Stimulated activated CD4-positive, alpha-beta T cell treated with anti-CD3 and anti-CD28 coated beads, TNF-alpha, amount 100 ng/mL, for 4 hours (primary cell): ENCODE measurements at places on chromosomes 2 and 18.

- DNase-seq, result no peak
Observed at GRCh38 chr18:3869848-3870247, 419.9 kb downstream of the TGIF1 start.

DNA sequence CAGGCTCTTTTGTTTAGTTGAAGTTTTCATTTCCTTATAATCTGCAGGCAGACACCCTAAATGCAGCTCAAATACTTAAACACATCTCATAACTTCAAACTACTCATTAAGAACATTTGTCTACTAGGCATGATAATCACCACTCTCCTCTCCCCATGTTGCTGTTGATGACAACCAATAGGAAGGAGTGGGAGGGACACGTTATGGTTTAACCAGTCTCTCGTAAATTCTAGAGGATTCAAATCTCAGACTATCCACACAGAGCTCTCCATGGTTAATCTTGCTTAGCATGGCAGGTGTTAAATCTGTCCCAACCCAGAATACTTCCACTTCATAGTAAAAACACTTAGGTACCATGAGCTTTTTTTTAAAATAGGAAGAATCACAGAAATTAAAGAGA, 127.4 kb upstream of the AQP4 start:
- DNase-seq, result no peak

DNA sequence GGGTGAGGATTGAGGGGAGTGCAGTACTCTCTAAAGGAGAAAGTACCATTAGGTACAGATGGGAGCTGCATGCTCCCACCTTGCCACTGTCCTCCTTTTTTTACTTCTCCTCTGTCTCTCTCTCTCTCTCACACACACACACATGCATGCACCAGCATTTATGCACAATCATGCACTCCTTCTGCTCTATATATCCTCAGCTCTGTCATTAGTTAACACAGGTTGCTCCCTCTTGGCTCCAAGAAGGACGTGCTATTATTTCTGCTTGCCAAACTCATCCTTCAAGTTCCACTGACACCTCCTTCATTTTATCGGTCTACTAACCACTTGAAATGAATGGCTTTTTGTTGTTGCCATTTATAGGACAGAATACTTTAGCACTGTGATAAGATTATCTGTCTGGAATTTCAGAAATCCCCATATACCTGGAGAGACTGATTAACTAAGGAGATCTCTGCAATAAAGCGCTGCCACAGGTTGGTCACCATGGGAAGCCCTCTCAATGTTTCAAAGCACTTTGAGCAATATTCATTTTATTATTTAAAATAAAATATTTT, 178.5 kb upstream of the TRIB2 start:
- DNase-seq, result no peak

- DNase-seq, result peak; percentile 48
Observed at GRCh38 chr2:25161055-25161781, 7.2 kb downstream of the POMC start.

GRCh38 chr2:216372761-216373291, 543 bp upstream of the MARCHF4 start:
- DNase-seq, result no peak

- DNase-seq, result no peak
Observed at GRCh38 chr2:140586379-140586778, 1544.4 kb downstream of the LRP1B start.

- no peak for DNase-seq
Observed at GRCh38 chr2:102266204-102266603, 45.2 kb upstream of the IL1RL1 start.

DNA sequence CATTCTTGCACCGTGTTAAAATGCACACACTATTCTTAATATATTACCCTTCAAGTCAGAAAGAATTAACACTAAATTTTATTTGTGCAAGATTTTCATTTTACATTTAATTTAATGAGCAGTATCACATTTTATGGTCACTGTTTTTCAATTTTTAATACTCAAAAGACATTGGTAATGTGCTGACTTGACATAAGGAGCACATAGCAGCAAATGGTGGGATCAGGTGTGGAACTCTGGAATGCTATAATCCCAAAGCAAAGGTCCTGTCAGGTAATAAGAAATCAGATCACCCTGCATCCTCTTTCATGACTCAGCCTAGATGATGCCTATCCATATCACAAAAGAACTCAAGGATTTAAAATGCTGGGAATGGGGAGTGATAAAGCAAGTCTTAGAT, 55.6 kb upstream of the SPAG16 start:
- DNase-seq, result no peak

DNA sequence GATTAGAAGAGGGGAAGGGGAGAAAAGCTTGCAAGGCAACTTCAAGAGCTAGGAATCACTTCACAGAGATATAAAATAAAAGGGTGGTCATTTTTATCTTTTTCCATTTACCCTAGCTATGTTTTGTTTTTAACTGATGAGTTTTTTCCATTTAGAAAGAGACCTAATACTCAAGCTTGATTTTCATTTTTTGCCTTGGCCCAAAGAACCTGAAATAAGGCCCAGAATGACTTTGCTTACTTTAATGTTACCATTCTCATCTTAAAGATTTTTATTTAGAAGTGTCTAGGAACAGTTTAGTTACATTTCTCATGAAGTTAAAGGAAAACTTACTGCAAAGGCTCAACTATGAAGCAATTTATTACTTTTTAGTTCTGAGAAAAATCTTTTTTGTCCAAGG, 276.3 kb upstream of the ZSWIM2 start:
- no peak for DNase-seq

DNA sequence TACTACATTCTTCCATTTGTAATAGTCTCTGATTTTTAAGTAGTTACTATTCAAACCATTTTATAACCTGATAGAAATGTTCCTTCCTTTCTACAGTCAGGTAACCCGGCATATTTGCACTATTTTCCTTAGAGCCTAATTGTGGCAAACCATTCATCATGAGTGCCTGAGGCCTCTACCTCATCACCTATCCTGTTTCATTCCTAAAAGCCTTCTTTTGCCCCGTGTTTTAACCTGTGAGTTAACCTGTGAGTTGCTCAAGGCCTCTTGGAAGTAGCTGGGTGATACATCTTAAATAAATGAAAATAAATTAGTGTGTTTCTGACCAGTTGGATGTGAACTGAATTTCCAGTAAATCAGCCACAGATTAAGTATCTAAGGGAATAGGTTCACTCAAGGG, 6.5 kb upstream of the KLHL29 start:
- no peak for DNase-seq
